ENCODE measurements at places on chromosomes 13 and 19. TPM values are rescaled to one million over a fixed set of nuclear protein-coding genes. Genes with fewer than 3 reads are reported as not detected.

RNF113B gene
- total RNA-seq, result not detected

TNFSF9 gene
- 5.7 TPM for total RNA-seq

LINGO3 gene
- total RNA-seq, result not detected

KLK12 gene
- total RNA-seq, result not detected

CFD gene
- total RNA-seq, result 20.6 TPM
